A549 treated with RU486 at 1 μM for 4 hours (cell line): ENCODE measurements at places on chromosomes 3 and 15. TPM values are rescaled to one million over a fixed set of nuclear protein-coding genes. Genes with fewer than 3 reads are reported as not detected.

Gene QTRT2
- 19.9 to 28.4 TPM (median 26.3 TPM) in 5 replicates for total RNA-seq

Gene P2RY12
- not detected in 5 replicates for total RNA-seq

Gene GABRB3
- total RNA-seq, result 61.0 to 82.0 TPM (median 72.6 TPM) in 5 replicates

Gene PLD1
- 7.2 to 11.5 TPM (median 10.0 TPM) in 5 replicates for total RNA-seq

Gene BCHE
- 0.57 to 1.3 TPM (median 1.2 TPM) in 5 replicates for total RNA-seq

Gene EFHB
- 0.29 to 1.2 TPM (median 0.51 TPM) in 5 replicates for total RNA-seq

Gene SCN11A
- total RNA-seq, result not detected in 5 replicates

Gene SLC4A7
- total RNA-seq, result 11.6 to 25.4 TPM (median 24.7 TPM) in 5 replicates

Gene MTFMT
- total RNA-seq, result 24.1 to 33.3 TPM (median 27.4 TPM) in 5 replicates

Gene ARPP21
- 0.06 to 0.14 TPM in 2 of 5 replicates, not detected in the others for total RNA-seq

Gene RETNLB
- total RNA-seq, result not detected in 5 replicates

Gene SLC22A14
- 0.11 TPM in 1 of 5 replicates, not detected in the others for total RNA-seq
